NAMALWA (cell line): ENCODE measurements at places on chromosomes 5 and 9.
A peak's percentile ranks its signal among the peaks of the same experiment; 100 is the strongest.

GRCh38 chr5:74326571-74327338 lies 313.8 kb downstream of the ENC1 start:
- peak; percentile 54 for DNase-seq

- DNase-seq: no peak
These were observed 72.6 kb upstream of the CYLC2 start for GRCh38 chr9:102922526-102922925.

GRCh38 chr9:78578072-78578471 lies 281.1 kb downstream of the PSAT1 start:
- no peak for DNase-seq

- no peak for DNase-seq
These were observed 23.2 kb downstream of the ELOVL7 start for GRCh38 chr5:60820593-60821487.

- DNase-seq: no peak
These were observed 56.4 kb downstream of the PRKACG start for GRCh38 chr9:68957479-68957878.

DNA sequence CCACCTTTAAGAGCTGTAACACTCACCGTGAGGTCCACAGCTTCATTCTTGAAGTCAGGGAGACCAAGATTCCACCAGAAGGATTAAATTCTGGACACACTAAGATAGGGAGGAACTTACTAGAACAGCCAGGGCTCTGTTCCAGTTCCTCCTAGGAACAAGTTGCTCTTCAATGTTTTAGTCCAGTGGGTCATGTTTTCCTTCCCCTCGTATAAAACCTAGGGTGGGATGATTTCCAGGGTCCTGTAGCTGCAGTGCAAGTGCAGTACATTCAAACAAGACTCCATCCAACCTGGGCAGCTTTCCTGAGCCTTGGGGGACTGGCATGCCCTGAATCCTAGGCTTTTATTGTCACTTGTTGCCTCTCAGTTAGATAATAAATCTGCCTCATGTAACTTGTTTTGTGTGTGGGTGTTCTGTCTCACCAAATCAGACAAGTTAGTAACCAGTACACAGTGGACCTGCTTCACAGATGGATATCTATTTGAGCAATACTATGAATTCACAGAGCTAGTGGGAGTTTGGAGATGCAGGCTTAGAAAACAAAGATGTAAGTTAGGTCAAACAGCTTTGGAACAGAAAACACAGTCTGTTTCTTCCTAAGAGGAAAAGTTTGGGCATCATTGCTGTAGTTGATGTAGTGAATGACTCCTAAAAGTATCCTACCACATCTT lies 405.6 kb downstream of the GABRG2 start:
- DNase-seq: no peak

DNA sequence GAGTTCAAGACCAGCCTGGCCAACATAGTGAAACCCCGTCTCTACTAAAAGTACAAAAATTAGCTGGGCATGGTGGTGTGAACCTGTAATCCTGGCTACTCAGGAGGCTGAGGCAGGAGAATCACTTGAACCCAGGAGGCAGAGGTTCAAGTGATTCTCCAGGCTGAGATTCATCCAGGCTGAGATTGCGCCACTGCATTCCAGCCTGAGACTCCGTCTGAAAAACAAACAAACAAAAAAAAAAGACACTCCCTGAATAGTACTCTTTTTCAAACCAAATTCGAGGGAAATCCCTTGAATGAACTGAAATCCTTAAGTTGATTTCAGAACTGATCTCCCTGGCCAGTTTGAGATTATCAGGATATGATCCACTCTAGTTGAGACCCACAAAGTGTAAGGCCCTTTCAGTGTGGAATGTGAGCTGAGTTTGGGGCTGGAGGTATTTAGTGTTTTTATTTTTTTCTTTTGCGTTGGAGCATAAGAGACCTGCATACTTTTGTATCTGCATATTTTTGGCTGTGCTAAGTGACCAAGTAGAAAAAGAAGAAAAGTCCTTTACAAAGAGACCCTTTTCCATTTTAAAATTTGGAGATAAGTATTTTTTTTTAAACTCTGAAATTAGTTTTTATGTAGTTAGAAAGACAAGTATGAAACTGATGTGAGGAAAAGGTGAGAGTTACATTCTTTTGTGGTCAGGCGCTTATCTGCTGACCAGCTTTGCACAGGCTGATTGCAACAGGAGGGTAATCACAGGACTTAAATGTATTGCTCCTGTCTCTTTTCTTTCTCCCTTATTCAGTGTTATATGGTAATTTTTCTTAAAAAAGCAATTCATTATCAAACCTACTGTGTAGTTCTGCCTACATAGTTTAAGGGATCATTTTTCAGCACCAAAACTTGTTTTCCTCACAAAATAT lies 42.9 kb downstream of the TMEFF1 start:
- DNase-seq: no peak

DNA sequence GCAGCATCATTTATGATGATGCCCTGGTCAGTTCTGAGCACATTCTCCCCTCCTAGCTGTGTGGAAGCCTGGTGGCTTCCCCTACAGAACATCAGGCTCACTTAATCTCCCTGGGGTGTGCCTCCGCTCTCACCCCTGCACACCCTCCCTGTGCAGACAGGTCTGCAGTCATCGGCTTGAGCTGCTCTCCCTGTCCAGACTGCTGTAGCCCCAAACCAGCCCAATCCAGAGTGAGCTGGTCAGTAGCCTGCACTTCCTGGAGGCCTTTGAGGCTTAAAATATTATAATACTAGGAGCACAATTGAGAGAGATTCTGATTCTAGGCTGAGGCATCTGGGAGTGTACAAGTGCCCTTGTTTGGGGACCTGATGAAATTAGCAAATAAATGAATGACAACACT lies 60.2 kb downstream of the PPARGC1B start:
- no peak for DNase-seq

- no peak for DNase-seq
These were observed 458.5 kb downstream of the MAT2B start for GRCh38 chr5:163963881-163964280.

- peak; percentile 56 for DNase-seq
These were observed 467 bp downstream of the CNOT6 start for GRCh38 chr5:180494510-180495181.

DNA sequence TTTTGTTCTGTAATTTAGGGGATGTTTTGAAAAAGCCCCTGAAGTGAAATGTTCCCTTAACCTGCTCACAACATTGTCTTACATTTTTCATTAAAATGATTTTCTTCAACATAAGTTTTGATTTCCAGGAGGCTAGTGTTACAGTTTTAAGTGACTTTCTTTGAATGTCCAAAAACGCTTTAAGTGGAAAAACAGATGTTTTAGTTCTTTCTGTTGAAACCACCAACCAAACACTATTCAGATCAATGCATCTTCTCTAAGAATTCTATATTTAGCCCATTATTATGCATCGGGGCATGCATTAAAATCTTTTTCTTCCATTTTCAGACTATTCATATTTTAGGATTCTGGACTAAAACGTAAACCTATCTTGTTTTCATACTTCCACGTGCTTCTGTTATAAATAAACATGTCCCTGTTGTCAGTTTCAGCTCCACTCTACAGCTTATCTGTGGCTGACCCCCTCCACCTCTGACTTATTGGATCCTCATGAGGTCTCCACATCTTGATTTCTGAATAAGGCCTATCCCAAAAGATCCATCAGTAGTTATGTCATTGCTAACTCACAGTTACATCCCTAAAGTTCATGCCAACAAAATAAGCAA lies 882.3 kb upstream of the SEMA6A start:
- no peak for DNase-seq

GRCh38 chr5:125232779-125233230 lies 486.4 kb upstream of the ZNF608 start:
- no peak for DNase-seq

- DNase-seq: no peak
These were observed 152.7 kb downstream of the COL23A1 start for GRCh38 chr5:178437386-178438075.

- DNase-seq: no peak
These were observed 58.1 kb downstream of the KCNN2 start for GRCh38 chr5:114419959-114420358.

DNA sequence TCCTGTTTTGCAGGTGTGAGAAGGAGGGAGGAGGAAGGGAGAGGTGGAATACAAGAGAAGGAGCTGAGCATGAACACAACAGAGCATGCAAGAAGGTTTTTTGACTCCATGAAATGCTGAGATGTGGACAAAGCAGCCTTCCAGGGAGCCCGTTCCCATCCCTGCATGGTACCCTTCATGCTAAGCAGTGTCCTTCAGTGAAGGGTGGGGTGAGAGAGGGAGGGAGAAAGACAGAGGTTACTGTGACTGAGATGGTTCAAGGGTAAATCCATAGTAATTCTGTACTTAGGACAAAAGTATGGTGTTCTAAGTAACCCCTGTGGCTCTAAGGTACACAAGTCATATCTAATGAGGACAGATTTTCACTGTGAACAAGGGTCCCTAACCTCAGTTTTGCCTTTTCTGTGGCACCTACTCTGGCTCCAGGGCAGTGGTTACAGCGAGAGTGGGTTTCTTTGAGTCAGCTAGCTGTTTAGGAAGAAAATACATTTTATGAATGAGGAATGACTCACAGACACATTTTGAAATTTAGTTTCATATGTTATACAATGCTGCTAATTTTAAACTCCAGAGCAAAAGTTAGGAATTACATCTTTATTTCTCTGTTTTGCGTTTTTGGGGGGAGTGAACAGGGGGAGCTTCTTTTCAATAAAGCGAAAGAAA lies 184.9 kb upstream of the SLC12A2 start:
- no peak for DNase-seq

DNA sequence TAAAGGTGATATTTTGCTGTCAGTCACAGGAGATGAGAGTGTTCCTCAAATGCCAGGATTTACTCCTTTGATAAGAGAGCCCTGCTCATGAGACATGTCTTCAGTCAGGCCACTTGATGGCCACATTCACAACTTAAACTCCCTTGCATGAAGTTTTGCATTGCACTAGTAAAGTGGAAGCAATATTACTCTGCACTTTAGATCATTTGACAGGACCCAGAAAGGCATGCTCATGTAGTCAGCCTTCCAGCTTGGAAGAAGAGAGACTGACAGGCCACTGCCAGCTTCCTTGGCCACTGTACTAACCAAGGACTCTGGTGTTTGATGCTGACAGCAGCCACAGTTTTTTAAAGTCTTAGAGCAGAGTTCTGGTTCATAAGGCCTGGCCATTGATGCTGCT lies 42.6 kb downstream of the NPR3 start:
- no peak for DNase-seq
